NCI-H748 treated with DMSO at 0.1 percent for 48 hours (cell line): ENCODE measurements at places on chromosomes 12 and 14.
A peak's percentile ranks its signal among the peaks of the same experiment; 100 is the strongest.

GRCh38 chr14:84998216-84998615, 531.7 kb upstream of the FLRT2 start:
- no peak for DNase-seq

- peak; percentile 63 for DNase-seq
Measured at GRCh38 chr12:32399370-32400113, at the start of gene FGD4. Gene FGD4, plus strand, starts transcription at chr12:32399558.

GRCh38 chr14:21078287-21078686, 8.2 kb downstream of the ARHGEF40 start:
- DNase-seq, result no peak

GRCh38 chr12:127731657-127732056, 535.3 kb upstream of the TMEM132C start:
- no peak for DNase-seq

DNA sequence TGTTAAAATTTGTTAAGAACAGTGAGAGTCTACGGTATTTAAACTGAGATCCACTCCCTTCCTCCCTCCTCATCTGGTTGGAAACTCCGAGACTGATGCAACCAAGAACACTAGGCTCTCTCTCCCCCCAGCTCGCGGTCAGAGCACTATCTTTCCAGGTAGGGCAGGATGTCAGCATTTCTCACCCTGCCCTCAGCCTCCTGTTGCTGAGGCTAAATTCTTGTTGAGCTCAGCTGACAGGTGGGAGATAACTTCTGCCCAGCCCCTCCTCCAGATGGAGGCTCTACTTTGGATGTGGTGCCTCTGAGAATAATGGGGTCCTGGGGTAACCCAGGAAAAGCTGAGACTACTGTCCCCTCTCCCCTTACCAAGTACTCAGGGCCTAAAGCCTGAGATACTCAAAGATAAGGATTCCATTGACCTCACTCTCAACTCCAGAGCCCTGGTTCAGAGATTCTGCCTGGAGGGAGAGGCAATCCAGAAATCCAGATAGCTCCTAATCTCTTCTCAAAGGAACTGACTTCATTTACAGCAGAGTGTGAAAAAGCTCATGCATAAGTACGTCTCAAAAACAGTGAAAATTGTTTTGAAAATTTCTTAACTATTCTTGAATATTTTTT, 110.1 kb downstream of the EML5 start:
- DNase-seq, result no peak

GRCh38 chr12:64265839-64266238, 43.7 kb upstream of the KICS2 start:
- no peak for DNase-seq

DNA sequence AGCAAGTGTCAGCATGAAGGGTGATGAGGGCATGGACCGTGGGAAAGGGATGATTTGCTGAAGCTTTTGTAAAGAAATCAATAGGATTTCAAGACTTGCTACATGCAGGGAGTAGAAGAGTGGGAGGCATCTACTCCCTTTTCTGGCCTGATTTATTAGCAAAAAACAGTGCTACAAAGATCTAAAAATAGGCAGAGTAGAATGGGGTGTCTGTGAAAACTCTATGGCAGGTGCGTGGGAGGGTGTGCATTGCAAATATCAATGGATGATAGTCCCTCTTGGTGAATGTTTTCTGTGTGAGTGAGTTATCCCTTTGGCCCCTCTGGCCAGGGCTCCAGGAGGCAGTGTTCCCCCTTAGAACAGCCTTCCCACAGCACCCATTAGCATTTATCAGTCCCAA, 139.0 kb downstream of the SMOC1 start:
- no peak for DNase-seq

GRCh38 chr14:61636291-61636690, 59.0 kb upstream of the HIF1A start:
- no peak for DNase-seq

DNA sequence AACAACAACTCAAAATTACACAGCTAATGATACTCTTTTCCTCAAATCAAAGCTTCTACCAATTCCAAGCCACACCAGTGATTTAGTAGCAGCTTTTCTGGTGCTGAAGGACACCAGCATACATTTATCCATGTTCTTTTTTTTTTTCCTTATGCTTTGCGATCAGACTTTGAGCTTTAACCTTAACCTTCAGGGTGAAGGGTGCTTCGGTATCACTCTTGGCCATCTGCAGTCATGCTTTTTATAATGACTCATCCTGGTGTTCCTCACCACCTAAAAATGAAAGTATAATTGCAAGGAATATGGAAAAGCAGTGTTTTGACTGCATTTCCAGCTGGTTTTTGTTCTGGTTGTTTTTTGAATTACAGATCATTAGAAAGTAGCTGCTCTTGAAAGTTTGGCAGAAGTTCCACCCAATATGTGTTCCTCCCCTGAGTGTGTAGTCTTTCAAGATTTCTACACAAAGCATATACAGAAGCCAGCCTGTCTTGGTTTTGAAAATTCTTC, 1.3 kb upstream of the SLC41A2 start:
- DNase-seq, result no peak

- DNase-seq, result peak; percentile 45
Measured at GRCh38 chr12:57983146-57983857, 41.9 kb downstream of the ATP23 start.

DNA sequence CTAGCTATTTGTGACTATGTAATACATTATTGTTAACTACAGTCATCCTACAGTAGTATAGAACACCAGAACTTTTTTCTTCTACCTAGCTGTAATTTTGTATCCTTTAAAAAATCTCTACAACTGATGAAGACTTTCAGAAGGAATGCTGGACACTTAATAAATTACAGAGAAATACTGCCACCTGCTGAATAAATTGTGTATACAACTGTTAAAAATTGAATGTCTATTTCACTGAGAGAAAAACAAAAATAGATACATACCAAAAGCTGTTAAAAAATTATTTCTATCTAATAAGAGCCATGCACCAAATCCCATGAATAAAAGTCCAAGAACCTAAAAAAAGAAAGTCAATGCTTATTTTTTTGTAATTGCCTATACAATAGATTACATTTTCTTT, 6.6 kb downstream of the TSPAN19 start:
- peak; percentile 22 for DNase-seq

- no peak for DNase-seq
Measured at GRCh38 chr14:61470961-61471293, 149.5 kb downstream of the PRKCH start.
